Effector CD8-positive, alpha-beta T cell (primary cell): ENCODE measurements at places on chromosomes 6 and 20.

DNA sequence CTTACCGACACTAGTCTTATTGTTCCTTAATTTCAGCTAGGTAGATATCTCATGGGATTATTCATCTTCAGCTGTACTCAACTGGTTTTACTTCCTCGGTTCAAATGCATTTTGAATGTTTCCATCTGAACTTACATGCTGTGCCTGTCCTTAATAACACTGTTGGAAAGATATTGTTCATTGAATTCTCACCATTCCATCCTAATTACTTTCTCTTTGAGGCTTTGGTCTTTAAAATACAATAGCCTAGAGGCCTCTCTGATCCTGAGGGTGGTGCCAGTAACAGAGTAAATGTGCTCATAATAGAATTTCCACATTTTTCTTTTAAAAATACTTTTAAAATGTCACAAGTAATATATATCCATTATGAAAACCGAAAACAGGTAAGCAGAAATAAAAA lies 54.0 kb downstream of the IL20RA start:
- no peak for DNase-seq

- DNase-seq, result no peak
These were observed at the start of gene SIRPB1 for GRCh38 chr20:1619861-1620444. SIRPB1 (minus strand) TSS chr20:1620009; CDS start chr20:1619944, 65 bp downstream.

DNA sequence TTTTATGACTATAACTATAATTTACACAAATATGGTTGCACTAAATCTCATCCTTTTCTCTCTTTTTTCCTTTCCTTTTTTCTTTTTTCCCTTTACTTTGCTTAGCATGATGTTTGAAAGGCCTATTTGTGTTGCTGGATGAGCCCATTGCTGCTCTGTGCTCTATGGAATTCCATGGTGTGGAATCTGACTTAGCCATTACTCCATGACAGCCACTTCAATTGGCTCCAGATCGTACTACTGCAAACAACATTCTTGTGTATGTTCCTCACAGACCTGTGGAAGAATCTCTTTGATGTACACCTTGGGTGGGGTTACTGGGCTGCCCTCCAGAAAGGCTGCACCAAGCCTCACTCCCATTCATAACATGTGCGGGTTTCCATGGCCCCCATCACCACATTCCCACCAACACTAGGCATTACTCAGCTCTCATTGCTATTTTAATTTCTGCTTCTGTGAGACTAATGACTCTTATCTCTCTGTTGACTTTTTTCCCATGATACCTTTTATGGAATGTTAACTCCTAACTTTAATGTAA lies 979.0 kb downstream of the KIF16B start:
- DNase-seq, result no peak

GRCh38 chr20:58408603-58409246 lies 19.7 kb downstream of the VAPB start:
- DNase-seq, result no peak

DNA sequence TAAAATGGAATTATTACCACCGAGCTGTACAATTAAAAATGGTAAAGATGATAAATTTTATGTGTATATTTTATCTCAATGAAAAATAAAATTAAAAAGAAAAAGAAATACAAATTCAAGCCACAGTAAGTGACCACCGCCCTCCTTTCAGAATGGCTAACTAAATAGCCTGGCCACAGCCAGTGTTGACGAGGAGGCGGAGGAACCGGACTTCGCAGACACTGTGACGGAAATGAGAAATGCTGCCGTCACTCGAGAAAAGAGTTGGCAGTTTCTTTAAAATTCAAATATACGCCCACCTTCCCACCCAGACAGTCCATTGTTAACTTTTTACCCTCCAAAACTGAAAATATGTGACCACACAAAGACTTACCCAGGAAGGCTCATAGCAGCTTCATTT lies 50.0 kb downstream of the FOXF2 start:
- DNase-seq, result no peak

- DNase-seq, result no peak
These were observed 84.7 kb downstream of the F13A1 start for GRCh38 chr6:6235786-6236185.

- DNase-seq, result no peak
These were observed 77.2 kb upstream of the TIAM2 start for GRCh38 chr6:154917941-154918340.

DNA sequence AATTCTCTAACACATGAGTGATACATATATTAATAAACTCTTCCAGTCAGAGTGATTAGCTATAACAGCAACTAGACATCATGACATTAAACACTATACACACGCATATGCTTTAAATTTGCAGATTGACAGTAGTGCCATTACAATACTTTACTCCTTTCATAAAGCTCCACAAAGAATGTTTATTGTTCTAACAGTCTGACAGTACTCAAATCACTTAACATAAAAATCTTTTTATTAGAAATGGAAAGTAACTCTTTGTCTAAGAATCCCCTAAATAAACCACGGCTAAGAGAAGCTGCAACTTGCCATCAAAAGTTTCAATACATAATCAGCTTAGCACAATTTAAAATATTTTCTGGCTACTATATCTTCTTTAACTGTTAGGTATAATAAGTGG lies 24.0 kb downstream of the SNX3 start:
- no peak for DNase-seq
